Activated CD4-positive, alpha-beta T cell treated with anti-CD3 and anti-CD28 coated beads, Interleukin-2, amount 50 U/mL, for 4 hours (primary cell): ENCODE measurements at places on chromosomes 1 and 21.

GRCh38 chr1:22137004-22137720 lies 5.7 kb downstream of the WNT4 start:
- no peak for DNase-seq

- DNase-seq: no peak
These were observed 13.9 kb upstream of the OLIG1 start for GRCh38 chr21:33055991-33056390.

DNA sequence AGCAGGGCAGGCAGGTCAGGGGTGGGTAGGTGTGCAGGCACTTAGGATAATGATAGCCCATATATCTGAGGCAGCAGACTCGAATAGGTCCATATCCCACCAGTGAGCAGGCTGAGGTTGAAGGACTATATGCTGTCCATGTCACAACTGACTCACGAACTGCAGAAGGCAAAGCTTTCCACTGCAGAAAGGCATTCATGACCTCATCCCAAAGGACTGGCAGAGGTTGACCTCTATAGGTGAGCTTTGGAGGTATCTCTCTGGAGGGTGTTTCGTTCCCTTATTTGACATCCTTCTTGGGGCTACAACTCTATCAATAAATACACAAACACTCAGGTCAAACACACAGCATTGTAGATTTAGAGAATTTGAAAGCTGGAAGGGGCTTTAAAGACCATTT lies 42.8 kb upstream of the MARK1 start:
- no peak for DNase-seq

DNA sequence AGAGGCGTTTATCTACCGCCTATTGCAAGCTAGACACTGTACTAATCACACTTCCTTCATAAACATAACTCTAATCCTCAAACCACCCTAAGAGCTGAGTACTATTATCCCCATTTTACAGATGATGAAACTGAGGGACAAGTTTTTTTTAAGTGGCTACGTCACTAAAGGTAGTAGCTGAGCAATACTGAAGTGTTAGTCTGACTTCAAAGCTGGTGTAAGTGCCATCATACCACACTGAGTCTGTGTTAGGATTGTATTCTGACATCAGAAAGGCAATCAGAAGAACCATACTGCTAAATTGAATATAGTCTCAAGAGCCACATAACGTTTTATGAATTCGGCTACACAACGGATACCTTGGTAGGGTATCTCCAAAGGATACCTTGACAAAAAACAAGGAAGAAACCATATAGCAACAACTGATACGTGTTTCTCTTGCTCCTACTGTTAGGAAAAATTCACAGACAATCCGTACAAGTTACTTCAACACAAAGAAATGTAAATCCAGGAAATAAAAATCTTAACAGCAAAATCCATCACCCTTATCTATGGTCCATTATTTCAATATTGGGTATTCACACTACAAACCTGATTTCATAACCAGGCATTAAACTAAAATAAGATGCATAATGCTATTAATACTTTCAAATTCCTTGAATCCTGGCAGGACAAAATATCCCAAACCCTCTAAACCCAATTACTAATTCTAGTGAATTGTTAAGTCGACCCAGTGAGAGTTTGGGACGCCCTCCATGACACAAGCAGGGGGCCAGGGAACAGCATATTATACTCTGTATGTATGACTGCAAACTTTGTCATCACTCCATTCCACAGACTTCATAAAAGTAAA lies 1.6 kb downstream of the TP53BP2 start:
- DNase-seq: no peak

- no peak for DNase-seq
These were observed 253.1 kb upstream of the IRF2BP2 start for GRCh38 chr1:234862944-234863515.

DNA sequence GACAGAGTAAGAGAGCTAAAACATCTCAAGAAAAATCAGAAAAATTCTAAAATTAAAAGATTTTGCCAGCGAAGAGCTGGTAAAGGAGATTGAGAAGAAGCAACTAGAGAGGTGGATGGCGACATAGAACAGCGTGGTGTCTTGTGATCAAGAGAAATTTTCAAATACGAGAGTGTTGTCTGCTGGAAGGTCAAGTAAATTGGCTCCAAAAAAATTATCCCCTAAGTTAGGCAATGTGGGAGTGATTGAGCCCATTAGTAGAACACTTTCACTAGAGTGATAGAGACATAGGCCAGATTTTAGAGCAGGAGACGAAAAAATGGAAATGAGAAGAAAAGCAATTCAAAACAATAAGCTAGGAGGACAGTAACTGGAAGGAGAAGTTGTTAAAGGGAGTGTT lies 94.3 kb upstream of the MPC2 start:
- no peak for DNase-seq

GRCh38 chr1:216290074-216290473 lies 133.2 kb downstream of the USH2A start:
- no peak for DNase-seq

- DNase-seq: no peak
These were observed 40.0 kb downstream of the ROR1 start for GRCh38 chr1:63813829-63814277.

DNA sequence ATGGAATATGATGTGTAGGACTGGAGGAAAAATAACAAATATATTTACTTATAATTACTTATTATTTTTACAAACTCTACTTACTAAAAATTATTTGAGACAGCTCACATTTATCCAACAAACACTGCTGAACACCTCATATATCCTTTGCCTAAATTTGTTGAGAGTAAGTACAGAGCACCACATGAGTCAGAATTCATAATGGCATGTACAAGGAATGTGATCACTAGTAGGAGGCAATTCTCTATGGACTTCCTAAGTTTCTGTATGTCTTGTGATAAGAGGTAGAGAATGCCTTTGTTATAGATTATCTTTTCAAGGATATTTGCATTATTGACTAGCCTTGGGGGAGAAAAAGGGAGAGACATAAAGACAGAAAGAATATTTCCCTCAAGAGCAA lies 8.2 kb upstream of the ST6GALNAC3 start:
- DNase-seq: no peak

DNA sequence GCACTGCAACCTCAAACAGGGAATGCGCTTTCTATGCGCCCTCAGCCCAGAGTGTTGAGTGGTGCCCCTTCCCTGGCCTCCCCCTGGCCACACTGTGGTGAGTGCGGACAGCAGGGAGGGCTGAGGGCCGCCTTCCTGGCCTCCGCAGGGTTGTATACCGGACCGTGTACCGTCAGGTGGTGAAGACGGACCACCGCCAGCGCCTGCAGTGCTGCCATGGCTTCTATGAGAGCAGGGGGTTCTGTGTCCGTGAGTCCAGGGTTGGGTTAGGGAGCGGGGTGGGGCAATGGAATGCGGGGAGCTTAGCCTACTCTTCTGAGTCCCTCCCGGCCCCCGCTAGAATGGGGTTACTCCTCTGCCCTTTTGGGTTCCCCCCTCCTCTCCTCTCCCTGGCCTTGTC lies 11.7 kb downstream of the PEAR1 start:
- DNase-seq: no peak

DNA sequence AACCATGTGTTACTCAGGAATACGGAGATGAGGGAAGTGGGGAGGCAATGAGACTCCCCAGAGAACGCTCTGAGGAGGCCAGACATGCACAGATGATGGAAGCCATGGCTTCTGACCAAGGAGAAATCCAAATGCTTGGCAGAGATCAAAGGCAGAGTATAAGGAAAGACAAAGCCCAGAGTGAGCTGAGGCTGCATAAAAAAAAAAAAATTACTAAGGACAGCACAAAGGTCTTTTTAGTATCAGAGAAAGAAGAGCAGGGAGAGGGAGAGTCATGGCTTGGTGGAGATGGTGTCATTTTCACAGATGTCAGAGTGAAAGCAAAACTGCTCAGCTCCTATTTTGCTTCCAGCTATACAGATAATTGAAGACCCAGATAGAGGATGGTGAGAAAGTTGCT lies 8.1 kb upstream of the NCF2 start:
- DNase-seq: no peak

- DNase-seq: no peak
These were observed 8.9 kb downstream of the CITED4 start for GRCh38 chr1:40853113-40853884.

DNA sequence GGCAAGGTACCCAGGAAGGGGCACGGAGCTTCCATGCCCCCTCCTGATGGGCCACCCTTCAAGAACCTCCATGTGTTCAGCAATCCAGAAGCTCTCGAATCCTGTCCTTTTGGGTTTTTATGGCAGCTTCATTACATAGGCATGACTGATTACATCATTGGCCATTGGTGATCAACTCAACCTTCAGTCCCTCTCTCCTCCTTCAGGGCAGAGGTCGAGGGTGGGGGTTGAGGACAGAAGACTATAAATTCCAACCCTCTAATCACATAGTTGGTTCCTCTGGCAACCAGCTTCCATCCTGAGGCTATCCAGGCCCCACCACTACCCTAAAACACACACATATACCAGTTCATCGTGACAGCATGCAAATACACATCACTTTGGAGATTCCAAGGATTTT lies 135.7 kb downstream of the ZNF281 start:
- DNase-seq: no peak

GRCh38 chr1:113231866-113232265 lies 158.4 kb upstream of the MAGI3 start:
- no peak for DNase-seq

- DNase-seq: no peak
These were observed 11.3 kb downstream of the FABP3 start for GRCh38 chr1:31361607-31362006.

DNA sequence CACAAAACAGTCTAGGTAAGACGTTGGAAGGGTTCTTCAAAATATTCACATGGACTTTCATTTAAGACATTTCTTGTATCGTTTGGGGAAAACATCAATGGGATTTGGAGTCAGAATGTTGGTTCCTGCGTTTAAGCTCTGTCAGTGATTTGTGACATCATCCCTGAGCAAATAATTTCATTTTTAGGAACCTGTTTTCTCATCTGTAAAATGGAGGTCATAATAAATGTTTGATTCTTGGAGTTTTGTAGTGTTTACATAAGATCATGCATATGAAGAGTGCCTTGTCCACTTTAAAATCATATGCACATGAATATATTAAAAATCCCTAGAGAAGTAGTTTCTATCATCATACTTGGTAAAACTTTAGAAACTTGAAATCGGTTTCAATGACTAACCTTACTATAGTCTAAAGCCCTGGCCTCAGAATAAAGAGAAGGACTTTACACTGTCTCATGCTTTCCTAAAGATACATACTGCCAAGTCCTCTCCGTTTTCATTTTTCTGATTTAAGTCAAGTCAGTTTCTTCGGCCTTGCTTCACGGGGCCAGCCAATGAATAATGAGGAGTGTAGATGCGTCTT lies 178.4 kb downstream of the ADSS2 start:
- DNase-seq: no peak

DNA sequence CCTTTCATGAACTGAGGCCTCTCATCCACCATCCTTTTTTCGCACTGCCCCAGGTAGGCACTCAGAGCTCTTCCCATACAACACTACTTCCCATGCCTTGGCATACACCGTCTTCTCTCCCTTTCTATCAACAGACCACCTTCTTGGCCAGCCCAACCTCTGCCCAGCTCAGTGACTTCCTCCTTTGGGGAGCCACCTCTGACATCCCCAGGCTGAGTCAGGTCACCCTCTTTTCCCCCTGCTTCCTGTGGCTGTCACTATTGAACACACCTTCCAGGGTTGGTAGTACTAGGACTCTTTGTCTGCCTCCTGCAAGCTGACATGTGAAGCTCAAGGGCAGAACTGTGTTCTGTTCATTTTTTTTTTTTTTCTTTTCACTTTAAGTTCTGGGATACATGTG lies 283.2 kb downstream of the SETD4 start:
- no peak for DNase-seq

DNA sequence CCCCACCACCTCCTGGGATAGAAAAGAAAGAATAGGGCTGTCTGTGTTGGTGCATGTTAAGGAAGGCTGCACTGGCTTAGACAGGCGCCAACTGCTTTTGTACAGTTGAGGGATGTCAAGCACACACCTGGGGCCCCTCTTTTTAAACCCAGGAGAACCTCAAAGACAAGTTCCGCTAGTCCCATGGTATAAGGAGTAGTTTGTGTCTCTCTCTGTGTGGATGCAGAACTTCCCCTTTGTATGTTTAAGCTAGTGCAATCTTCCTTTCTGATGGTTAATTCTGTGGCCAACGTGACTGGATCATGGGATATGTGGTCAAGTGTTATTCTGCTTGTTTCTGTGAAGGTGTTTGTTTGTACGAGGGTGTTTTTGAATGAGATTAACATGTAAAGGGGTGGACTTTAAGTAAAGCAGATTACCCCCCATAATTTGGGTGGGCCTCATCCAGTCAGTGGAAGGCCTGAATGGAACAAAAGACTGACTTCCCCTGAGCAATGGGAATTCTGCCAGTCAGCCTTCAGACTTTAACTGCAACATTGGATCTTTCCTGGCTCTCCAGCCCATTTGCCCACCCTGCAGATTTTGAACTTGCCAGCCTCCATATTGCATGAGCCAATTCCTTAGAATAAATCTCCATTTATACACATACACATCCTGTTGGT lies 9.5 kb upstream of the DUSP10 start:
- no peak for DNase-seq

GRCh38 chr1:11712285-11712684 lies 20.8 kb downstream of the DRAXIN start:
- no peak for DNase-seq

GRCh38 chr1:111754984-111755330 lies 744 bp upstream of the DDX20 start:
- DNase-seq: peak; percentile 28

DNA sequence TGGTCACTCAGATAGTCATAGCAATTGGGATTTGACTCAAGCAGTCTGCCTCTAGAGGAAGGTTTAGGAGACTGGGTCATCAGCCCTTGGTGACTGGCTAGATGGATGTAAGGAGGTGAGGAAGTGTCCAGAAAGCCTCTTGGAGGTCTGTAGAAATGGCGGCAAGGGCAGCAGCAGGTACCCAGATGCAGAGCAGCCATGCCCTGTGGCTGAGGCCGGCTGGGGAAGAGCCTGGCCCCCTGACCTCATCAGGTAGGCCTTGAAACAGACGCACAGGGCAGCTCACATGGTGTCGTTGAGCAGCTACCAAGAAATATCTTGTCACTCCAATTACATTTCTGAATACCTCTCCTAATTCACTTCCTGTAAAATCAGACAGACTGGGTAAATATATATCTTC lies 98.2 kb downstream of the DMRTB1 start:
- no peak for DNase-seq

- DNase-seq: no peak
These were observed 183.2 kb upstream of the ZRANB2 start for GRCh38 chr1:71264039-71264438.

- DNase-seq: no peak
These were observed 151.4 kb downstream of the PTGER3 start for GRCh38 chr1:70896224-70896623.

DNA sequence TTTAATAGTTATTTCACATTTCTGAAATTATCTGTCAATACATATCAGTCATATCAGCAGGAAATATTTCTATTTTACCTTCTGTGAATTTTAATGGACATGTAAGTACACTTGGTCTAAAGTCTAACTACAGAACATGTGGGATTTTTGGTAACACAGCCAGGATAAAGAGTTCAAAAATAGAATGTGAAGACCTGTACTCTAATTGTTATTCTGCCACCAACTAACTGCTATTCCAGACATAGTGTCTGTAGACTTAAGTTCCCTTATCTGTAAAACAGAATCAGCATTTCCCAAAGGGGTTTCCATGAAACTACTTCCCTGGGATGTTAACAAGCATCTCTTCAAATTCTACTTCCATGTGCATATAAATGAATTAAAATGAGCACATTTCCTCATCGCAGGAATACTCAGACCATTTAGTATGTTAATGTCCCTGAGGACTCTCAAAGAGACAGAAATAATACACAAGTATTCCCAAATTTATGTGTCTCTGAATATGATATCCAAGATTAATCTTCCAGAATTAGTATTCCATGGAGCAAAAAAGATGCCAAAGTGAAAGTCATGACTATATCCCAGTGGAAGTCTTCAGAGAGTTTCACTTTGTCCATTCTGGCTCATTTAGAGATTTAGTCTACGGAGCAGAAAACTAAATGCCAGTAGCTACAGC lies 325.6 kb downstream of the NEGR1 start:
- DNase-seq: no peak
